ENCODE measurements at places on chromosomes 5 and 9.

GRCh38 chr5:31397926-31398557, 133.9 kb downstream of the DROSHA start:
- DNase-seq = no peak

GRCh38 chr5:1294835-1295649, at the start of gene TERT:
TSS of gene TERT (minus strand) at chr5:1295068. CDS start at chr5:1294989, 79 bp downstream.
- DNase-seq = no peak

DNA sequence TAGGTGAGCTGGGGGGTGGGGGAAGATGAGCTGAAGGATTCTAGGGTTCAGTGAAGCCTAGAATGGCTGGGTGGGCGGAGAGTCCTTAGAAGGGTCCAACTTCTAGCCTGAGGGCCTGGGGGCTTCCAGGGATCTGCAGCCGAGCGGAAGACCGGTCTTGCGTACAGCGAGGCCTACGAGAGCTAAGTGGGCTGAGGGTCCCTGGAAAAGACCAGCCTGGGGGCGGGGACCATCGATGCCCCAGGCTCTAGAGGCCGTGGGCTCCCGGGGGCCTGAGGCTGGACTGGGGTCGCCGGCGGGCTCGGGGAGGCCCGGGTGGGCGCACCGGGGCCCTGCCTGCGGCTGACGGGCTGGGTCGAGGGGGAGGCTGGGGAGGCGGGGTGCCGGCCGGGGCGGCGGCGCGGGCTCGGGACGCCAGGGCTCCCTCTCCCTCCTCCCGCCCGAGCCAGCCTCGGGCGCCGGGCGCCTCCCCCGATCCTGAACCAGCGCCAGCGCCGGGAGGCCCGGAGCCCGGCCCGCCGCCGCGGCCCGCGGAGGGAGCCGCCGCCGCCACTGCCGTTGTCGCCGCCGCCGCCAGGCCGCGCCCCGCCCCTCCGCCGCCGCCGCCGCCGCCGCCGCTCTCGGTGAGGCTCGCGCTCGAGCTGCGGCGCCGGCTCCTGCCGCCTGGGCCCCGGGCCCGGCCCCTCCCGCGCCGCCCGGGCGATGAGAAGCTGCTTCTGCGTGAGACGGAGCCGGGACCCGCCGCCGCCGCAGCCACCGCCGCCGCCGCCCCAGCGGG, at the start of gene MVB12B:
MVB12B (plus strand) TSS at position 602 of the 778 bp plus-strand sequence; CDS start at position 703, 101 bp downstream.
- no peak for DNase-seq

- DNase-seq = no peak
Measured at GRCh38 chr5:160788102-160788660, 63.8 kb downstream of the ATP10B start.

DNA sequence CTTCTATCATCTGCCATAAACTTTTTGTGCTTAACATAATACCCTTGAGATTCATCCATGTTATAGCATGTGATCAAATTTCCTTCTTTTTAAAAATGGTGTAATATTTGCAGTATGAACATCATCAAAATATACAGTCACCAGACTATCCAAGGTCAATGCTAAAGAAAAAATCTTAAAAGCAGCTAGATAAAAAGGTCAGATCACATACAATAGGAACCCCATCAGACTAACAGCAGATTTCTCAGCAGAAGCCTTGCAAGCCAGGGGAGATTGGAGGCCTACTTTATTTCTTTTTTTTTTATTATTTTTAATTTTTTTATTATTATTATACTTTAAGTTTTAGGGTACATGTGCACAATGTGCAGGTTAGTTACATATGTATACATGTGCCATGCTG, 37.2 kb downstream of the FAM170A start:
- DNase-seq = no peak
